Mucosa of gallbladder (tissue), 1 donor: ENCODE measurements at places on chromosomes 5 and 9. TPM values are rescaled to one million over a fixed set of nuclear protein-coding genes. Genes with fewer than 3 reads are reported as not detected.

DNA sequence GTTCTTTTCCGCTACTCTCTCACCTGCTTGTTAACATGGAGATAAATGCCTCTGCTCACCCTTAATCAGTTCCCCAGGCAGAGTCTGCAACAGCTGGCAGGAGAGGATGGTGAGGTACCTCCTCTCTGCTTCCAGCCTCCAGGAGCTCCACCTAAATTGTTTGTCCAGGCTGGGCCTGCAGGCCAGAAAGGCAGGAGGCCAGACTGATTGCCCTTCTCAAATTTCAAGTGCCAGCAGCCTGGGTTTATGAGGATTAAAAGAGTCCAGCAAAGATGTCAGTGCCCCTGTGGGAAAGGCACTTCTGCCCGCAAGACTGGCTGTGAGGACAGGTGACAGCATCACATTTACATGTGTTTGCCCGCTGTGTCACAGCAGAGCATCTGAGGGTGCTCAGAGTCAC lies 19.8 kb downstream of the CORO2A start:
- DNase-seq, result no peak

- DNase-seq, result no peak
Observed at GRCh38 chr5:60010328-60010727, 116.8 kb upstream of the PDE4D start.

DNA sequence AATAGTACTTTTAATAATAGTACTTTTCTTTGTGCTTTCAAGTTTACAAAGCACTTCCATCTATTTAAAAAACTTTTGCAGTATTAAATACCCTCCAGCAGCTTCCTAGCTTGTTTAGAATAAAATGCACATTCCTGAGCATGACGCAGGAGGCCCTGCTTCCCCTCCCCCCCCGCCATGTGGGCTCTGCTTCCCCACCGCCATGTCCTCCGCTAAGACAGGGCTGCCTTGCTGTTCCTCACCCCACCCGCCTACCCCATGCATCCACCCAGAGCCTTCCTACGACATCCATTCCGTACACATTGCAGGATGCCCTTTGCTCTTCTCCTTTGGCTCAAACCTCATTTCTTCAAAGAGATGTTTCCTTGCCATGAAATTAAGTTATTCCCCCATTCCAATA lies 205.9 kb upstream of the MSX2 start:
- DNase-seq, result no peak

DNA sequence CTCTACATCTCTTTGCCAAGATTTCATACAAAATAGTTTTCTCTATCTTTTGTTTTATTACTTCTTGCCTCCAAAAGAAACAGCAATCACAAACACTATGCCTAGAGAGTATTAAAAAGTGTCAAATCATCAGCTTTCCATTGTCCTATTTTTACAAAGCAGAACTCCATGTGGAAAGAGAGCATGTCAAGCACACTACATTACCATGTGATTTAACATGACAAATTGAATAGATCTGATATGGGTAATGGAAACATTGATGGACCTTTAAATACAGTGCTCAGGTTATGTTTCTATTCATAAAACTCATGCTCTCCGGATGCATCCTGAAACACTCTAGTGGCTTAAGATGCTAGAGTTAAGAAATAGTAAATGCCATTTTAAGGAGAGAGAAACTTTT lies 791.4 kb upstream of the CTNND2 start:
- DNase-seq, result no peak

The SLC1A3 gene
- total RNA-seq, result 26.2 TPM

The AP3S1 gene
- 72.0 TPM for total RNA-seq

The OTP gene
- total RNA-seq, result not detected

- DNase-seq, result no peak
Observed at GRCh38 chr5:42995360-42995751, 44.8 kb downstream of the ANXA2R start.

GRCh38 chr5:76065258-76065657 lies 17.9 kb upstream of the SV2C start:
- DNase-seq, result no peak

- no peak for DNase-seq
Observed at GRCh38 chr9:136703276-136703860, 9.0 kb upstream of the DIPK1B start.

The BHMT2 gene
- 11.0 TPM for total RNA-seq

DNA sequence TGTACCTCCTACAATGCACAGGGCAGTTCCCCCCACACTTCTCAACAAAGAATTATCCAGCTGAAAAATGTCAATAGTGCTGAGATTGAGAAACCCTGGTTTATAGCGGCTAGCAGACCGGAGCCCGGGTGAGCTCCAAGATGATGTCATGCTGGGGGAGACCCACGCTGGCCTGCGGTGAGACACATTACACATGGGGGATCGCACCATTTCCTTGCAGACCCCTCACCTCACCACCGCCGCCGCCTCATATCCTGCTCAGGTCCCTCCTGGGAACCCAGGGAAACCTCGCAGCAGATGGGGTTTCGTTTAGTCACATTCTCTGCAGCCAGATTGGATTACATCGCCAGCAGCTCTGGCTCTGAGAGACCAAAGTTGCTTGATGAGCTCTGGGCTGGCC lies 14.7 kb upstream of the TNC start:
- no peak for DNase-seq

DNA sequence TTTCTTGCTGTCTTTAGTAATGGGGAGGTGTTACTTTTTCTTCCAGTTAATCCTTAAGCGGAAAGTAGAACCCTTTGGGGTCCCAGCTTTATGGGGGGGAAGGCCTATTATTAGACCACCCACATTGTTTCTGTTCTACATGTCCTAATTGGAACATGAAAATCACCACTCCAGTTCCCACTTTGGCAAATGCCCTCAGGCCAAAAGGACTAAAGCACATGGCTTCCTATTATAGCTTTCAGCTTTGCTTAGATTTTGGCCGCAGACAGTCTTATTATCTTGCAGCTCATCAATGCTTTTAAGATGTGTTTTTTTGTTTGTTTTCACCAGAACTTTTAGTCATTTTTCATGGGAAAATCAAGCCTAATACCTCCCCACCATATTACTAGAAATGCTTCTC lies 296.8 kb upstream of the ANKH start:
- DNase-seq, result no peak

- no peak for DNase-seq
Observed at GRCh38 chr9:7983490-7983889, 183.9 kb upstream of the DMAC1 start.

GRCh38 chr9:16147726-16148125 lies 594.9 kb downstream of the CCDC171 start:
- DNase-seq, result no peak

DNA sequence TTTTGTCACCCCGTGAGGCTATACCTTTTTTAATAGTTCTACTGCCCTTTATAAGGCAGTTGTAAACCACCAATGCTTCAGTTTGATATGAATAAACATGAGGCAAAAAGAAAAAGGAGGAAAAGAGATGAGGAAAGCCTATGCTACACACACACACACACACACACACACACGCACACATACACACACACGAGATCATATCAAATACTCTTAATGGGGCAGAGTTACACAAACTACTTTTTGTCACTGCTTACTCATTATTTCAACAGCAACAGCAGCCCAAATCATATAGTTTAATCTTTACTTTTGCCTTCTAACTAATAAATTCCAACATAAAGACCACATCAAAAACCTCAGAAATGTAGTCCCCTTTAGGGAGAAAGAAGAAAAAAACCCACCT lies 116.8 kb upstream of the PAM start:
- no peak for DNase-seq

- no peak for DNase-seq
Observed at GRCh38 chr9:114735704-114736103, 53.7 kb upstream of the TEX48 start.

The TXNDC8 gene
- total RNA-seq, result not detected

DNA sequence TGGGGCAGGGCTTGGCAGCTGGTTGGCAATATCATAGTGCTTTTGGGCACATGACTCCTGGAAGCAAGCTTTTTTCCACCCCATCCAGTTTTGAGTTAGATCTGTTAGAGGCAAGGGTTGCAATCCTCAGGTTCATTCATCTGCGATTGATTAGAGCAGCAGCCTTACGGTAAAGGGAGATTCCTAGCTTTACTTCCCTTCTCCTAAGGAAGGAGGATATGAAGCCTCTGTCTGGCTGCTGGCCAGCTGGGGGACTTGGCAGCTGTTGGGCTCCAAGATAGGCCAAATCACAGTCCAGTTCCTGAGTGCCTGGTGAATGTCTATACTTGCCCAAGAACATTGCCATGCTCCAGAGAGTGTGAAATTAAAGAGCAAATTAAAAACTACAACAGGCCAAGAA lies 113.4 kb upstream of the CCNH start:
- no peak for DNase-seq

The DAB2 gene
- total RNA-seq, result 55.2 TPM

DNA sequence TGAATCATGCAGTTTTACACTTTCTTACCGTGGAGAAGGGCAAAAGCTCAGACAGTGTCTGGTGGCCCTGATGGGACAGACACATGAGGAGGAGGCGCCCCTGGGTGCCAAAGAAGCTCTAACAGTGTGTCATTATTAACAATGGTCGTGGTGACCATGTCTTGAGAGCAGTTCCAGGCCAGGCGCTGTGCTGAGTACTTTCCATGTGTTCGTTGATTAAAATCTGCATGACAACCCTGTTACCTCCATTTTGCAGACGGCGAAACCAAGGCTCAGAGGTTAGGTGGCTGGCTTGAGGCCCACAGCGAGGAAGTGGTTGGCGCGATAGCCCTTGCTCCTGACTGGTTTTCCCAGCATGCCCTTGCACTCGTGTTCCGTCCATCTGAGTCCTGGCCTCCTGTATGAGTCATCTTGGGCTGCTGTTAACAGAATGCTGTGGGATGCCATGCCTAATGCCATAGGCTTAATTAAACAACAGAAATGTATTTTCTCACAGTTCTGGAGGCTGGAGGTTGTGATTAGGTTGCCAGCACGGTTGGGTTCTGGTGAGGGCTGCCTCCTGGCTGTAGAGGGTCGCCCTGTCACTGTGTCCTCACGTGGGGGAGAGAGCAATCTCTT lies 92.0 kb downstream of the AMBP start:
- peak; percentile 29 for DNase-seq
